Non-pigmented ciliary epithelial cell (primary cell): ENCODE measurements at places on chromosomes 4 and X.

- no peak for DNase-seq
Measured at GRCh38 chrX:154372612-154373022, 1.8 kb downstream of the FLNA start.

GRCh38 chrX:11137543-11138139 is 26.5 kb downstream of the HCCS start:
- no peak for DNase-seq

GRCh38 chrX:53262189-53262917 is 19.0 kb downstream of the IQSEC2 start:
- DNase-seq = no peak

DNA sequence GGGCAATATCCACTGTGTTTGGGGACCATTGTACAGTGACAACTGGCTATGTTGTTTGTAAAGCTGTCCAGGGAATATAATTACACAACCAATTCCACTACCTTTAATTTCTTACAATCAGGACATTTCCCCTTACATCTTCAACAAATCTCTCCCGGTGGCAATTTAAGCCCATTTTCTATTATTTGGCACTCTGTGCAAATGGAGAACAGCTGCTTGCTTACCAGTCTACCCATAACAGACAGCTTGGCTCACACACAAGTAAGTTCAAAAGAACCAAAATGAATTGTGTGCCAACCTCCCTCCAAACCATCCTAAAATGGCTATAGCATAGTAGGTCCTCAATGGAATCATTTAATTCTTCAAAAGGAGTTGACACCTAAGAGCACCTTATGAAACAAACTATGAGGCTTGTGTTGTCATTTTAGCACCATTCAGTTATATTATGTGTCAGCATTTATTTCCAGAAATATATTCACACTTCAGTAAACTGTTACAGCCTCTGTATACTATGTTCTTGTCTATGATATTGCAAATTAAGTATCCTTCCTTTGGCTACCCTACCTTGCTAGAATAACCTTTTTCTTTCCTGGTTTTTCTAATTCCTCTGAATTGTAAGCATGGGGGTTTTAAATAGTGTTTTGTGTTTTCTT is 18.4 kb downstream of the GABRA4 start:
- no peak for DNase-seq
